ENCODE measurements at places on chromosomes 11 and 22.

GRCh38 chr11:83717537-83717936, 431.4 kb upstream of the CCDC90B start:
- no peak for DNase-seq

GRCh38 chr11:82462608-82463242, 270.9 kb downstream of the FAM181B start:
- DNase-seq: no peak

- DNase-seq: no peak
Observed at GRCh38 chr11:8102296-8102915, 21.4 kb downstream of the TUB start.

DNA sequence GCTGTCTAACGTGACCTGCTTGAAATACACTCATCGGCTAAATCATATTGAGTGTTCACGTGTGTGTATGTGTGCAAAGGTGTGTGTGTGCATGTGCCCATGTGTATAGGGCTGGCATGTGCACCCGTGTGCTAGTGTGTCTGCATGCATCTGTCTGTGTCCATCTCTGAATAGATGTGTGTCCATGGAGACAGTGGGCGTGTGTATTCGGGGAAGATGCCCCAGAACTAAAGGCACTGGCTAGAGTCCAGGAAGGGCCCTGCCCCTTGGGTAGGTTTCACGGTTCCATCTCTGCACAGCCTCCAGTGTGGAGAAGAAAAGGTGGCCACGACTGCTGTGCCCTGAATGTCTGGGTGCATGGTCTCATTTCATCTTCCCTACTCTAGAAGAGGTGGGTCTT, 220.3 kb downstream of the MN1 start:
- no peak for DNase-seq

GRCh38 chr22:37617431-37617830, 8.8 kb downstream of the GGA1 start:
- DNase-seq: no peak

DNA sequence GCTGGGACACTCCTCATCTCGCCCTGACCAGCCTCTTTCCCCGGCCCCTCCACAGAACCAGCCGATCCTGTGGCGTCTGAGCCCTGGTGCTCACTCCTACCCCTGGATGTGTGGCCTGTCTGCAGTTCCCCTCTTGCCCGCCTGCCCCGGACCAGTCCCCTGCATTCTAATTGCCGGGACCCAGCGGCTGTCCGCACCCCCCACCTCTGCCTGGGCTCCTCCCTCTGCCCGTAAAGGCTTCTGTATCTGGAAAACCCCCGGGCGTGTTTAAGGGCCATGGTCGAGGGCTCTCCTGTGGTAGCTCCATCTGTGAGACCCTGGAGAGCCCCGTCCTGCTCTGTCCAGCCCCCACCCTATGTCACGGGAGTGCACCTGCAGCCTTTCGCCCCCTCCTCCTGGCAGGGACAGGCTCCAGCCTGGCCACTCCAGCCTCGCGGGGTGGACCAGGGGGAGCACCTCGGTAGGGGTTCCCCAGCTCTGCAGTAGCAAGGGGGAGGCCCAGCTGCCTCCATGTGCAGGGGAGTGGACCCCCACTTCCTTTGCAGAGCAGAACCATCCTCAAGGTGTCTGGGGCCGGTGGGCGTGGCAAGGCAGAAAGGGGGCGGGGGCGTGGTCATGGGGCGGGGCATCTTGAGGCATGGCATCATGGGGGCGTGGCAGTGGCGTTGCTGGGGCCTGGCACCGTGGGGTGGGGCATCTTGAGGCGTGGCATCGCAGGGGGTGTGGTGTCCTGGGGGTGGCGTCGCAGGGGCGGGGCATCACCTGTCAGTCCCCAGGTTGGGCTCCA, 430.4 kb downstream of the TBC1D22A start:
- no peak for DNase-seq
